ENCODE measurements at places on chromosomes 11 and 22.

DNA sequence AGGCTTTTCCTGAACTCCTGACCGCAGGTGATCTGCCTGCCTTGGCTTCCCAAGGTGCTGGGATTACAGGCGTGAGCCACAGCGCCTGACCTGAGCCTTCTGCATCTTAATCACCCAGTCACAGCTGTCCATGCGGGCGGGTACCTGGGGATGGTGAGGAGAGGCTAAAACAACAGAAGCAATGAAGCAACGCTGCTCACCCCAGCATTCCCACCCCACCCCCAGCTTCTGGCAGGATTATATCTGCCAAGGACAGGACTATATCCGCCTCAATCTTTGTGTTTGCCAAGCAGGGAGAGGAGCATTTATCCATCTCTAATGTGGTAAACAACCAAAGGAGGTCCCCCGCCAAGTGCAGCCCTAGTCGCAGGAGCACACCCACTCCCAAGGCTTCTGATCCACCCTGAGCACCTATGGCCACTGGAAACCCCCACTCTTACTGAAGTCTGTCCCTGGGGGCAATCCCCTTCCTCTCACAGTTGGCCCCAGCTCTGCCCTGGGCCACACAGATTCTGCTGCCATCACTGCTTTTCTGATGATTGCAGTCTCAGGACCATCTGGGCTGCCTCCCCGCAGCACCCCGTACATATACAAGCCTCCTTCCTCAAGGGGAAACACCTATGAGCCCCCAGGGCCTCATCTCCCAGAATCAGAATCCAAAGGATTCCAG lies 8.8 kb upstream of the LGALS2 start:
- DNase-seq: no peak

DNA sequence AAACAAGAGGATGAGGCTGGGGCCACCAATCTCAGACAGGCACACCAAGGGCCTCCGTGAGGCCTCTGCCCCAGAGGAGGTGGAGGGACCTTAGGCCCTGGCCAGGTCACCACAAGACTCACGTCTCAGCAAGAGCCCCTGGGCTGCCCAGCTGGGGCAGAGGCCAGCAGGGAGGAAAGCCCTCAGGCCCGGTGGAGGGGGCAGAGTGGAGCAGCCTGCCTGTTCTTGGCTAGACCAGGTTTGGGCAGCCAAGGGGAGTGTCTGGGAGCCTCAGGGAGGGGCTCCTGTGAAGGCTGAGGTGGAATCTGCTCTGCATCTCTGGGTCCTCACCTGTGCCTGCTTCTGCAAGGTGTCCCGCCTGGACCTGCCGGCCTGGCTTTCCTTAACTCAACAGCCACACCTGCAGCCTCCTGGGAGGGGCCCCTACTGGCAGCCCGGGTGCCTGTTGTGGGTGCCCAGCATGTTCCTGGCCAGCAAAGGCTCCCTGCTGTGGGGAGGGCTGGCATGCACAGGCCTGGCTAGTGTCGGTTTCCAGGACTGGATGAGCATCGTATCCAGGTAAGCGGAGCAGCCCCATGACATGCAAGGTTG lies 11.9 kb downstream of the TTLL12 start:
- DNase-seq: no peak

DNA sequence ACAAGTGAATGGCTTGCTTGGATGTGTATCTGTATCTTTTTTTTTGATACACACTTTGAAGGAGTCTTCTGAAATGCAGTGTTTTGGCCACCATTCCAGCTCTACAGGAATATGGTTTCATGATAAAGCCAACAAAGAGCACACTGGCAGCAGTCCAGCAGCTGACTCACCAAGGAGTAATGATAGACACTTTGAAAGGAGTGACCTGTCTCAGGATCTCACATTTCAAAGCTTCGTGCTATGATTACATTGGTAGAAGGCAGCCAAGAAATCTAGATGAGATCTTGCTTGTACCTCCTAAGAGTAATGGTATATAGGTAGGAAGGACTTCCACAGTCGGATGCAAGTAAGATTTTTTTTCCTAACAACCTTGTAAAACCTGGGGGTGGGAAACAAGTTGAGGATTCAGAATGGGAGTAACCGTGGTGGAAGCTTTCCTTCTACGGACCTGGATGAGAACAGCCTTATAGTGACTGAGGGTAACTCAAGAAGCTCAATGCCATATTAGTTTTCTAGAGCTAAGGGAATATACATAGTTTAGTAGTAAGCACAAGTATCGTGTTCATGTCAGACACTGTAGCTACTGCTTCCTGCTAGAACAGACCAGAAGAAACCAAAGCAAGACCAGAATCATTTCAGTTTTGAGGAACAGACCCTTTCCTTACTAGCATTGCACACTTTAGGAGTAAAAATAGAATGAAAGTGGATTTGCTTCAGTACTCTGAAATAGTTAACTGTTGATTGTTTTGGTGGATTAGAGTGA lies 25.0 kb downstream of the MTMR3 start:
- peak; percentile 37 for DNase-seq

GRCh38 chr11:10955616-10956015 lies 97.8 kb upstream of the ZBED5 start:
- DNase-seq: no peak

- DNase-seq: no peak
These were observed 11.8 kb downstream of the ROBO3 start for GRCh38 chr11:124876818-124877630.

- DNase-seq: no peak
These were observed 13.9 kb downstream of the OTUB1 start for GRCh38 chr11:64000026-64000739.

GRCh38 chr11:43975629-43976028 lies 33.2 kb downstream of the C11orf96 start:
- no peak for DNase-seq

- no peak for DNase-seq
These were observed 52.7 kb downstream of the TBC1D22A start for GRCh38 chr22:46815132-46815531.

DNA sequence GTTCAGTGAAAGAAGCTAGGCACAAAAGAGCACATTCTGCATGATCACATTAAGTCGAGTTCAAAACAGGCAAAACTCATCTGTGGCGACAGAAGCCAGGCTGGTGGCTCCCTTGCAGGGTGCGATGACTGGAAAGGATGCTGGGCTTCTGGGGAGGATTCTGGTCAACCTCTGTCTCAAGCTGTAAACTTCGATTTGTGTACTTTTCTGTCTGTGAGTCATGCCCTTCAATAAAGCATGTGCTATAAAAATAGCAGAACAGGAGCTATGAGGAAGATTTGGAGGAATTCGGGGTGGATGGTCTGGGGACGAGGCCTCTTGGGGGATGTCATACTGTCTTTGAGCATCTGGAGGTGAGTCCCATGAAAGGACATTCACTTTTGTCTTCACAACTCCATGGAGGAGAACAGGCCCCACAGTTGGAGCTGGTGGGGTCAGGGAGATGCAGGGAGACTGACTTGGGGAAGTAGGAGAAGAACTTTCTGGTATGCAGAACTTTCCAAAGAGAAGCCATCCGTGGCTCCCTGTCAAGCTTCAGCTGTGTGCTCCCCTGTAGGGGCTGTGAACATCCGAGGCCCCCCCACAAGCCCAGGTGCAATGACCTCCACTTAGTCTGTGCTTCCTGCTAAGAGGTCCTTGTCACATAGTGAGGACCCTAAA lies 77.8 kb upstream of the LINC01488 start:
- DNase-seq: no peak

GRCh38 chr11:60912851-60913528 lies 968 bp upstream of the TMEM109 start:
- no peak for DNase-seq

DNA sequence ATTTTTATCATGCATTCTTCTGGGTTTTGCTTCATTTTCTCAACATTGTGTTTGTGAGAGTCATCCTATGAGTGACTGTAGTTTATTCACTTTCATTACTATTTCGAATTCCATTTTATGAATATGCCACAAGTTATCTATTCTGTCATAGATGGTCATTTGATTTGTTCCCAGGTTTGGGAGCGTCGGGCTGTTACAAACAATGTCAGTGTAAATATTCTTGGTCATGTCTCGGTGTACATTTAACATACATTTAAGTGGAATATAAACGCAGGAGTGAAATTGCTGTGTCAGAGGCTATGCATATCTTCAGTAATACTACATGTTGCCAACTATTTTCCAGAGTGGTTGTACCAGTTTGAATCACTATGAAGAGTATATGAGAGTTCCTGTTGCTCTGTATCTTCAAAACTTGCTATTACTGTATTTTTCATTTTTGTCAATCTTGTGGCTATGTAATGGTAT lies 2.4 kb downstream of the TRIM44 start:
- no peak for DNase-seq

DNA sequence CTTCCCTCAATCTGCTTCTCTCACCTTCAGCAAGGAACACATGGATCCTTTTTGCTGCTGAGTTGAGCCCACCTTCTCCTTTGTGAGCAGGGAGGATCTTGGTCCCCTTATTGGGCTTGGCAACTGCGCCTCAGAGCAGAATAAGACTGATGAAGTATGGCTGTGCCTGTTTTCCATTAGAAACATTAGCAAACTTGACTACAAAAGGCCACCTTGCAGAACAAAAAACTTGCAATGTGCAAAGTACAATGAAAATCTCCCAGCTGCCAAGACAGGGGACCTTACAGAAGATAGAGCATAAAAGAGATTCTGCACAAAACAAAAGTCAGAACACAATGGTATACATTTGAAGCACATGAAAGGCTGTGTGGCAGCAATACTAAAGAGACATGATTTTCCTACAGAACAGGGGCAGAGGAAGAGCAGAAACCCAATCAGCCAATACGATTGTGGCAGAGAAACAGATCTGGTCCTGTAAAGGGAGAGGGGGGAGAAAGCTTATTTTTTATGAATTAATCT lies 173.5 kb upstream of the SNX19 start:
- DNase-seq: no peak
